ENCODE measurements at places on chromosomes 6 and 20.

GRCh38 chr6:1363729-1364572, 25.4 kb upstream of the FOXF2 start:
- DNase-seq = no peak

DNA sequence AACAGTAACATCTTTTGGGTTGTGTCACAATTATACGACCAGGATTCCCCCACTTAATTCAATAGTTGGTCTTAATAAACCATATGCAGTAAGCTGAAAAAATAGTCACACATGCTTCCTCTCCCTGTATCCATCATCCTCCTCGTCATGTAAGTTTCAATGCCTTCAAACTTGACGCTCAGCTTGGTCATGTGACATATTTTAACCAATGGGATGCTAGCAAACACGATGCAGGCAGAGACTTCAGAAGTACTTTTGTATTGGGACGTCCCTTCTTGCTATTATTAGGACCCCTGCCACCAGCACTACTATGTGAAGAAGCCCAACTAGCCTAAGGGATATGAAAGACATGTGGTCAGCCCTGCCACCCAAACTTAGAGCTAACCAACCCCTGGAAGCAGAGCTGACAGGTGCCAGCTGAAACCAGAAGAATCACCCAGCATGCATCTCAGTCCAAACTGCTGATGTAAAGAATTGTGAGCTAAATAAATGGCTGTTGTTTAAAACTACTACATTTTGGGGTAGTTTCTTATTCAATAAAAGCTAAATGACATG, 49.3 kb downstream of the CGA start:
- no peak for DNase-seq

GRCh38 chr6:36758516-36759147, 61.0 kb downstream of the RAB44 start:
- no peak for DNase-seq

DNA sequence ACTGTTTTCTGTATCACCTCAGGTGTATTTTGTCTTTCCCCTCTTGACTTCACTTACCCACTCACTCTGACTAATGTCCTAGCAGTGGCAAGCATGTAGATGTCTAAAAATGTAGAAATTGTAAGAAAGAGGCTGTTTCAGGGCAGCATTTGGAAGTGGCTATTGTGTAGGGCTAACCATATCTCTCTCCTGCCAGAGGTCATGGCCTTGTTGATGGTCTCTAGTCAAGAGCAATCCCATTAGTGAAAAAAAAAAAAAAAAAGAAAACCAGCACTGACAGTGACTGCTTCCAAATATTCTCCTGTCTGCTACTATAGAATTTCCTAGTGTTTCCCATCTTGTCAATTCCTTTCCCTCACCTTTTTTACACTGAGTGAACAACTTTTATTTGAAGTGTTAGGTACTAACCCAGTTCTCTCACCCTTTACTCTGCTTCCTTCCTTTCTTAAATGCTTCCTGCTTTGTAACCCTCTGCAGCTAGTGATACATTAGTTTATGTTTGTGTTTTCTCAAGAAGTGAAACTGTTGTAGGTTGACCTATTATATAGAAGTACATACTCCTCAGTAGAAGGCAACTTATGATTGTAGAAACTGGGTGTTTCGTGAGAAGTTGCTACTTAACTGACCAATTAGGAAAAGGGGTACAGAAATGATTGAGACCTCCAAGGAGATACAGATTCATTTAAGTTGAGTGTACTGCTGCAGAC, 174.1 kb upstream of the PTPRK start:
- DNase-seq = no peak

DNA sequence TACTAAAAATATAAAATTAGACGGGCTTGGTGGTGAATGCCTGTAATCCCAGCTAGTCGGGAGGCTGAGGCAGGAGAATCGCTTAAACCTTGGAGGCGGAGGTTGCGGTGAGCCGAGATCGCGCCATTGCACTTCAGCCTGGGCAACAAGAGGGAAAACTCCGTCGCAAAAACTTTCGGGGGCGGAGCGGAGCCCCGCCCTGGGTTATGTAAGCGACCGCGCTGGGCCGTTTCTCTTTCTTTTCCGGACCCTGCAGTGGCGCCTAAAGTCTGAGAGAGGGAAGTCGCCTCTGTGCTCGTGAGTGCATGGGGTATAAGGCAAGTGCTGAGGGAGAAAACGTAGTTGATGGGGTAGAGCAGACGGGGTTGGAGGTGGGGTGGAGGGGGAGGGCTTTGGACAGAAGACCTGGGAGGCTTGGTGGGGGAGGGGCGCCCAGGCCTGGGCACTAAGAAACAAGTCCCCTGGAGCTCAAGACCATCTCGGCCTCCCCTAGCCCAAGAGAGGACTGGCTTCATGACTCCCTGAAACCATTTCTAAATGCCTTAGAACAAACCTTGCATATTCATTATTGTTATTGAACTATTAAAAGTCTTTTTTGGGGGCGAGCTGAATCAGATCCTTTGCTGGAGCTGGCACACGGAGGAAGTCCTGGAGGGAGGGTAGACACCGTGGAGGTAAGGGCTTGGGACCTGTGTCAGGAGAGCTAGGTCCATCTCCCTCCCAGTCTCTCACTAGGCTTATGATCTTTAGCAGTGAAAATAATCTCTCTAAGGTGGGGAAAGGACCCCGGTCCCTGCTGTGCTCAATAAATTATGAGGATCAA, 2.7 kb upstream of the MICA start:
- DNase-seq = peak; percentile 52

DNA sequence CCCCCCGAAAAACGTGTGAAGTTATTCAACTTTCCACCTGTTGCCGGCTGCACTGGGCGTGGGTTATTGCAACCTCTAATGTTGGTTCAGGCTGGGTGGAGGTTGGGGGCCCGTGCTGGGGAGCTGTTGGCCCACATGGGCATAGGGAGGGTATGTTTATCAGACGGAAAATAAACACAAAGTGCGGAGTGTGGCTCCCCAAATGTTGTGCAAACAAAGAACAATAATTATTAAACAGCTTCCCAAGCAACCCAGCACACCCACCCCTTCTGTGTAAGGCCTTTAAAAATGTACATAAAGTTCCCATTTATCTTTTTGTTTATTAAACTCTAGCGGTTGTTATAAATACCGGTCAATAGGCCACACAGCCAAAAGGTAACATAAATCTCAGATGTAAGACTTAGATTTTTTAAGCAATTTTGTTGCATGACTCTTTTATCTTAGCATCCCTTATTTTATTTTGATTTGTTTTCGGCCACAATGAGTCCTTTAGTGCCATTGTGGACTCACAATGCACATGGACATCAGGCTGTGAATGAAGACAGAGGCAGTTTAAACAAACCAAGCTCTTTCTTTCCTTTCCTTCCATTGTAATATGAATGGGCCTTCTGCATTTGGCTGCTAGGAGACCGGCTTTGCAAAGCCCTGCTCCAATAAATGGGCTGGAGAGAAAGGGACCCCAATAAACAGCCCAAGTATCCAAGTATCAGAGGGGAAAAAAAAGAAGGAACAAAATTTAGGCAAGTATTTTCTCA, 6.9 kb upstream of the DLL1 start:
- DNase-seq = no peak

DNA sequence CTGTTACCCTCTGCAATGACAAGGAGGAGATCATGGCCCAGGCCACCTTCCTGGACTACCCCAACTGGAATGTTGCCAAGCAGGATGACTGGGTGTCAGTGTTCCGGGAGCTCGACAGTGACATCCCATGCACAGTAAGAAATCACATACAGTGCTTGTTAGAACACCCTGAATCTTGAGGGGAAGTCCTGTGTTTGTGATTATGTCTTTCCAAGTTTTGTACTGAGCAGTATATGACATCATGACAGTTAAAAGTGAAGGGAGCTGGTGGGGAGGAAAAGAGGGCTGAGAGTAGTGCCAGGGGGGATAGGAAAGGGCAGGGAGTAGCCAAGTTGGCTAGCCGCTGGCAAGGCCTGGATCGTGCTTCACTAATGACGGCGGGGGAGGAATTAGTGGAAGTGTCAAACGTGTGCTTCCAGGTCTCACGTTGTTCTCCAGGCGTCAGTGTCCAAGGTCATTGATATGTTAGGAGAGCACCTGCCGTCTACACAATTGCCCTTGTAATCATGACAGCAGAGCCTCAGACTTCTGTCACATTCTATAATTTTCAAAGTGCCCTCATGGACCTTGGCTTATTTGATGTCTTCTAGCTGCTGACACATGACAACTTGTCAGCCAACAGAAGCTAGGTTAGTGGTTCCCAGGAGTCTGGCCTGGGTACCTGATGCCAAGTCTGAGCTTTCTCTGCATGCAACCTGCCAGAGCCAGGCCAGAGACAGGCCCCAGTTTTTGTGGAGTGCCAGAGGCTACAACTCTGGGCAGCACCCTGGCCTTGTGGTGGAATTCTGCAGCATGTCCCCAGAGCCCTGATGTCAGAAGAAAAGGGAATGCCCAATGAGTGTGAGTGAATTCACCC, 18.8 kb downstream of the CFAP61 start:
- no peak for DNase-seq

- DNase-seq = no peak
Observed at GRCh38 chr20:48064929-48065328, 279.6 kb upstream of the SULF2 start.

DNA sequence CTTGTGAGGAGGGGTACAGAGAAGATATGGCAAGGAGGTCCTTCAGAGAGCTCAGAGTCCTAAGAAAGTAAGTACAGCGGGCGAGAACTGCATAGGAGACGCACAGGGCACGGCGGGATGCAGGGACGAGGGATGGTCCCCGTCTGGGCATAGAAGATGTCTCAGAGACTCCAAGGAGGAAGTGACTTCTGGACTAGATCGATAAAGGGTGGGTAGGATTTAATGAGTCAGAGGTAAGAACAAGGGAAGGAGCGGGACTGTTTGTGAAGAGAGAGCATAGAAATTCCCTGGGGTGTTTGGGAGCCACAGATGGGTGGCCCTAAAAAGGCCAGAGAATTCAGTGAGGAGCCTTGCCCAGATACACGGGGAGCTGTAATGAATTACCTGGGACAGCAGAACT, 69.1 kb downstream of the FAM120B start:
- DNase-seq = no peak

GRCh38 chr20:3765171-3765882, 2.2 kb downstream of the ADISSP start:
- no peak for DNase-seq

DNA sequence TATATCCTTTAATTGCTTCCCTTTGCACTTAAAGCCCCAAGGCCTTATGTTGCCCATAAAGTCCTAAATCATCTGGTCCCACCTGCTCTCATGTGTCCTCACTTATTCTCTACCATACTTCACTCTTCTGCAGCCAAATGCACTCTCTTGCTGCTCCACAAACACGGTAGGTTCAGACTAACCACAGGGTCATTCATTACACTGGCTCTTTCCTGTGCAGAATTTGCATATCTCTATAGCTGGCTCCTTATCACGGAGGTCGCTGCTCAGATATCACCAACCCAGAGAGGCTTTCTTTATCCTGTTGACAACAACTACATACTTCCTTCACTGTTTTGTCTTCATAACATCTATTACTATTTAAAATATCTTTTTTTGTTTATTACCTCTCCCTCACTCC, 86.8 kb downstream of the MOXD1 start:
- DNase-seq = no peak

GRCh38 chr20:51334609-51335008, 207.9 kb downstream of the NFATC2 start:
- DNase-seq = no peak

DNA sequence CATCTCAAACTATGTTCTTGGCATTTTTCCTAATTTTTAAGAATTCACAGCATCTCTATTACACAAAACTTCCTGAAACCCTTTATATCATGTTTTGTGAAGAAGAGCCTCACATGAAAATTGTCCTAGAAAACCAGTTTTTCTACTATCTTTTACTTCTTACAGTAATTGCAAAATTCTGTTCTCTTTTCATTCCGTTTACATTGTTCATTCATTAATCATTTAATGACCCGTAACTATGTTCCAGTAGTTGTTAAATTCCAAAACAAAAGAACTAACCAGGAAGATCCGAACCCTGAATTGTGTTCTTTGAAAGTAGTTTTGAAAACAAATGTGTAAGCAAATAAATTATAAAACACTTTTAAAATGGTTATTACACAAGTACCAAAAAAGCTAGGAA, 597.0 kb downstream of the EYS start:
- DNase-seq = no peak

DNA sequence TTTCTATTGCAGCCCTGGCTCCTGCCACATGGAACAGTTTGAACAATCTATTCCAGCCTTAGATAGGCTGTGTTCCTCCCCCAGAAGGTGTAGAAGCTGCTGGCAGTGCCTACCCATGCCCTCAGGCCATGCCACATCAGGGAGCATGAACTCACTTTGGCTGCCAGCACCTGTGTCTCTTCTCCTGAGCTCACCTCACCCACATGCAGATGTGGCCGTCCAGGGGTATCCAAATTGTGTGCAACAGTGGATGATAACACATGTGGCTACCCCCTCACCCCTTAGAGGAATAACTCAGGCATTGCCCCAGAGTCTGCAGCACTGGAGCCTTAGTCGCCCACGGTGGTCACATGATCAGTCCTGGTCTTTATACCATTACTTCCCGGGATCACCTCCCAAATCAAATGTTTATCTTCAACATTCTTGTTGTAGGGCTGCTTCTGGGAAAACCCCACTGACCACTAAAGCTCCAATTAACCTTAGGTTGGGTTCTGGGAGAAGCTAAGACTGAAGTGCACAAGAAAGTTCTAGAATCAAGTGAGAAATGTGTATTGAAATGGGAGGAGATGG, 110.4 kb downstream of the BANF2 start:
- no peak for DNase-seq

GRCh38 chr20:48957533-48957932, 36.0 kb downstream of the ARFGEF2 start:
- DNase-seq = no peak

Data from stimulated activated CD4-positive, alpha-beta T cell treated with anti-CD3 and anti-CD28 coated beads, Interleukin-15, amount 100 ng/mL, for 1 hour (primary cell).